ENCODE measurements at places on chromosomes 1 and 21.
A peak's percentile ranks its signal among the peaks of the same experiment; 100 is the strongest.

- peak; percentile 83 for DNase-seq
Measured at GRCh38 chr1:58089898-58090534, 456.5 kb downstream of the OMA1 start.

DNA sequence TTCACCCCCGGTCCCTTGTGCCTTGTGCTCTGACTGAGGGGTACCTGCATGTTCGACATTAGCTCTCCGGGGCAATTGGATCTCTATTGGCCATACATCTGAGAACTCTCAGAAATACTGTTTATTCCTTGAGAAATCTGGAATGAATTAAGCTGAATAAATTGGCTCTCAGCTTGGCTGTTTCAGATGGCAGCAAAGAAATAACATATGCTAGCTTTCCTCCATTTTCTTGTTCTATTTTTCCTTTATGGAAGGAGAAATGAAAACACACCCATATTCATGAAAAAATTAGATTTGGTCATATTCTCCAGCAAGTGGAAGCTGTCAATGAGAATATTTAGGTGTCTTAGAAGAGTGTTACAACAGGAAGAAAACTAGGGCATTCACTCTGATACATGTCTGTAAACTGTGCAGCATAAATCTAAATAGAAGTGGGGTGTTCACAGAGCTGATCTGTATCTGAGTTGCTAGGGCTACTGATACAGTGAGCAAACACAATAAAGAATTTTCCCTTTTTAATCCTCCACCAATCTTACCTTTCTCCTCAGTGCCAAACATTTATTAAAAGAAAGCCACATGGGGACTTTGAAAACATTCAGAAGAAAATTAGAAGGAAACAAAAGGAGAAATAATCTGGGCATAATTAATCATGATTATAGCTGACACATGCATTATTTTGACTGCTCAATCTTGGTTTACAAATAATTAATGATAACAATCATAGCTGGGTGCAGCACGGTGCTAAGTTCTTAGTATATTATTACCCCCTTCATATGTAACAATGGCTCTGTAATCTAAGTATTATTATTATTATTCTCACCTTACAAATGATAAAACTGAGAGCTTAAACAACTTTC is 671.9 kb upstream of the USP24 start:
- no peak for DNase-seq

- DNase-seq = no peak
Measured at GRCh38 chr1:92554216-92554615, 67.5 kb upstream of the GFI1 start.

- no peak for DNase-seq
Measured at GRCh38 chr1:65458730-65459396, 38.4 kb downstream of the LEPR start.

DNA sequence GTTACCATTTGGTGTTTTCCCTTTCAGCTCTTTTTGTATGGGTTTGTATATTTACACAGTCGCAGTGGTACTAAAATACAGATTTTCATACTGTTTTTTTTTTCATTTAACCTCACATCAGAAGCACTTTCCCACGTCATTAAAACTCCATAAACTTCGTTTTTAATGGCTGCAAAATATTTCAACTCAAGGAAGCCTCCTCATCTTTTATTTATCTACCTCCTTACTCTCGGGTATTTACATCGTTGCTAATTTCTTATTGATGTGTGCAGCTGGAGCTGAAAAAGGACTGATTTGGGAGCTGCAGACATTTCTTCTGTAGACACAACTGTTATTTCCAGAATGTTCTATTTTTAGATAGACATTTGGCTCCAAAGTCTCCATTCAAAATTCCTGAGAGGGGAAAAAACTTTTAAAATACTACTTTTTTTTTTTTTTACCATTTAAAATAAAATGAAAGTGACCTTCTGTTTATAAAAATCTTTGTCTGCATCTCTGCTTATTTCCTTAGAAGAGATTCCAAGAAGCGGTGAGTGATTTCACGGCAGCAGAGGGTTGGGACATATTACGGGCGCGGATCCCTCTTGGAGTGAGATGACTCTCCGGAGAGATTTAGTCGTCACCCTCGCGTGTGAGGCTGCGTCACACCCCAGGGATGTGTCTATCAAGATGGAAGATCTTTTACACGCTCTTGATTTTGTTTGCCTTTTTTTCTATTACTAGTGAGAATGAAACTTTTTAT is 10.1 kb downstream of the RUNX3 start:
- no peak for DNase-seq

DNA sequence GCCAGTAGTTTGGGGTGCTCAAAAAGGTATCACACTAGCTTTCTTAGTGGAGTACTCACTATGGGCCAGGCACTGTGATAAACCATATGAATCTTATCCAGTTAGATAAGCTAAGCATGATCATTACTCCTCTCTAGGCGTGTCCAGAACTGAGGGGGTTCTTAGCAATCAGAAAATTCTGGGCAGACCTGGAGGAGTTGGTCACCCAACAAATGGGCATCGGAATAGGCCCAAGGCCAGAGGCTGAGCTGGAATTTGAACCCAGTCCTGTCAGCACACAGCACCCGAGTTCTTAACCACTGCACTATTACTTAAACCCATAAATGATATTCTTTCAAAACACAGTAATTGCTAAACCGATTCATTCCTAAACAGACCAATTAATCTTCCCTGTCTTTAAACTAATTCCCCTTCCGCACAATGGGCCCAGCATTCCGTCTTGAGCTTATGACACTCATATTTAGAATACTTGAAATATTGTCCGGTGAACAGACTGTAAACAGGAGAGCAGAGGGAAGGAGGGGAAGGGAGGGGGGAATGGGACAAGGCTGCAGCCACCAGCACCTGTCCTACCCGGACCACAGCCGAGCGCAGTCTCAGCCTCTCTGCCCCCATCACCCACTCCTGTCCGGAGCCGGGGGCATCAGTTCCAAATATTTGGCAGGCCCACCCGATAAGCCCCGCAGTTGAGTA is 113.0 kb upstream of the GADD45A start:
- DNase-seq = no peak

DNA sequence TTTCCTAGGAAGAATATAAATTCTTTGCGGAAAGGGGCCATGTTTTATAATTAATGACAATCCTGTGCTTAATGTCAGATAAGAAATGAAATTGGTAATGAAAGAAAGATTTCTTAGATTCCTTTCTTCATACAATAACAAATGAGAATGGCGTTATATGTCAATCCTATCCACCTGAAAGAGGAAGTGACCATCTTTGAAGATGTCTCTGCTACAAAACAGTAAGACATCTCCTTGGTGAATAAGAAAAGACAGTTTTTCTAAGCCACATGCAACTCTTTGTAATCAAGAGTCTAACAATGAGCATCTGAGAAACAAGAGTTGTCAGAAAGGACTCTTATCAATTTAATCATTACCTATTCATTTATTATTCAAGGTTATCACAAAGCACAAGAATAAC is 286.0 kb downstream of the VAV3 start:
- DNase-seq = no peak

- no peak for DNase-seq
Measured at GRCh38 chr1:64209221-64209620, 5.8 kb downstream of the UBE2U start.

GRCh38 chr1:74467786-74468377 is 44.5 kb downstream of the LRRC53 start:
- no peak for DNase-seq

- DNase-seq = peak; percentile 97
Measured at GRCh38 chr1:154183046-154183915, 8.6 kb downstream of the TPM3 start.

GRCh38 chr1:156055281-156056048 is 883 bp downstream of the LAMTOR2 start:
- DNase-seq = no peak

DNA sequence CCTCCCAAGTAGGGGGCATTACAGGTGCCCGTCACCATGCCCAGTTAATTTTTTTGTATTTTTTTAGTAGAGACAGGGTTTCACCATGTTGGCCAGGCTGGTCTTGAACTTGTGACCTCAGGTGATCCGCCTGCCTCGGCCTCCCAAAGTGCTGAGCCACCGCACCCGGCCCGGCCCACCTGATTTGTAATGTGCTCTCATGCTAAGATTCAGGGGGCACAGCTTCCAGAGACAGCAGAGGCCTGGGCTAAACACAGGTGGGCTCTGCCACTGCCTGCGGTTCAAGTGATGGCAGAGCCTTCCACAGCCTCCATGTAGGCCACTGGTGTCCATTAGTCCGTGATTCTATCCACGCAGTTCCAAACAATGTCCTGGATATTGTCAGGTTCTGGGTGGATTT is 98.4 kb downstream of the PDE9A start:
- no peak for DNase-seq

- peak; percentile 62 for DNase-seq
Measured at GRCh38 chr21:41361053-41361785, 608 bp upstream of the MX2 start.

GRCh38 chr1:155319536-155319935 is 1.2 kb upstream of the RUSC1 start:
- DNase-seq = no peak

DNA sequence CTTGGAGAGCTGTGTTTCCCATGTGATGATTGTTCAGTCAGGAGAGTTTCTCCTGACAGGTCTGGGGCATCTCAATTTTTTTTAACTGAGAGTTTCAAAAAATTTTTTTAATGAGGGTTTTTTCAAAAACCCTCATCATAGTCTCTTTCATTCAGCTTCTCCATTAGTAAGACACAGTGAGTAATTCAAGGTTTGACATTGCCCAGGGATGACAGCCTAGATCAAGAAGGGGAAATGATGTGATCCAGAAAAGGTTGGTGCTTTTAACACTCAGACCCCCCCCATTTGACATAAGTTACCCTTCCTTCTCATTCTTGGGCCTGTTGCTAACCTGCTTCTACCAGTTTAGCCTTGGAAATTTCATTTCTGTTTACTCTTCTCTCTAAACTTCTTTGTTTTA is 189.4 kb upstream of the HOOK1 start:
- no peak for DNase-seq

GRCh38 chr1:236015539-236015938 is 49.4 kb downstream of the NID1 start:
- DNase-seq = no peak

- DNase-seq = no peak
Measured at GRCh38 chr1:96808191-96808590, 86.6 kb downstream of the PTBP2 start.

- no peak for DNase-seq
Measured at GRCh38 chr1:228037401-228038386, 30.9 kb downstream of the WNT3A start.

DNA sequence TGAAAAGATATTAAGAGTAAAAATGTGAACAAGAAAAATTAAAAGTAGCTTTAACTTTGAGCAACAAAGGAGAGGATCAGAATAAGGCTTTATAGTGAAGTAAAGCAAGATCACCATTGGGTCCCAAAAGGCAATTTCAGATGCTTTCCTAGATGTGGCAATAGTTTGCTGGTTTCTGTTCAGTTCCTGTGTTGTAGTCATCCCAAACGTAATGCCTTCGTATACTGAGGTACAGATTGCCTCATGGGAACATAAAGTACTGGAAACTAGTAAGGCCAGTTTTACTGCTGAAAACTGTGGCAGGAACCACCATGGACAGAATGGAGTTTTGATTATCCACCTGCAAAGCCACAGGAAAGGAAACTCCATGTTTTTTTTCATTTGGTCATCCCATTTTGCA is 283.5 kb upstream of the SGIP1 start:
- no peak for DNase-seq

GRCh38 chr1:108557296-108557695 is 2.6 kb upstream of the EEIG2 start:
- no peak for DNase-seq

DNA sequence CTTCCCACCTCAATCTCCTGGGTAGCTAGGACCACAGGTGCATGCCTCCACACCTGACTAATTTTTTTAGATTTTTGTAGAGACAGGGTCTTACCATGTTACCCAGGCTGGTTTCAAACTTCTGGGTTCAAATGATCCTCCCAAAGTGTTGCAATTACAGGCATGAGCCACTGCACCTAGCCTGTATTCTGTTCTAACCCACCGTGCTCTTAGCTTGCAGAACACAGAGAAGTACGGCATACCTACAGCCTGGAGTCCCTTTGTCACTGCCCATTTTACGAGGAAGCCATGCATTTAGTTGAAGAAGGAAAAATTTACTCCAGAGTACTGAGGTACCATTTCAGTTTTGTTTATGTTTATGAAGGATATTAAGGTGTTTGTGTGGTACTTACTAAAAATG is 29.7 kb upstream of the NEXN start:
- no peak for DNase-seq

- DNase-seq = no peak
Measured at GRCh38 chr1:180854456-180854855, 58.2 kb upstream of the KIAA1614 start.

- no peak for DNase-seq
Measured at GRCh38 chr1:186535388-186536133, 74.6 kb upstream of the PDC start.

- no peak for DNase-seq
Measured at GRCh38 chr1:169013821-169014220, 92.7 kb upstream of the ATP1B1 start.

- no peak for DNase-seq
Measured at GRCh38 chr1:68338081-68338480, 105.8 kb upstream of the WLS start.

DNA sequence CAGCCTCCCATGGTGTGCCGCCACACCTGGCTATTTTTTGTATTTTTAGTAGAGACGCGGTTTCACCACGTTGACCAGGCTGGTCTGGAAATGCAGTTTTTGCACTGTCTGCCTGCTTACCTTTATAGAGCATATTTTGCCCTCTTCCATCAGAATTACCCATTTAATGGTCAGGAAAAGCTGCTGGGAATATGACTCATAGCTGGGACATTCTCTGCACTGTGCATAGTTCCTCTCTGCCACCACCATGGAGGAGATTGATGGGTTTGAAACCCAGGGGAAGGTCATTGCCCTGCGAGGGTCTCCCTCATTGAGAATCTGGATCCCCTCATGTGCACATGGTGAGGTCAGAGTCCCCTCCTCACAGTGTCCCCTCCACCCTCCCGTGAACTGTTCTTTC is 32.1 kb downstream of the MX1 start:
- DNase-seq = no peak

DNA sequence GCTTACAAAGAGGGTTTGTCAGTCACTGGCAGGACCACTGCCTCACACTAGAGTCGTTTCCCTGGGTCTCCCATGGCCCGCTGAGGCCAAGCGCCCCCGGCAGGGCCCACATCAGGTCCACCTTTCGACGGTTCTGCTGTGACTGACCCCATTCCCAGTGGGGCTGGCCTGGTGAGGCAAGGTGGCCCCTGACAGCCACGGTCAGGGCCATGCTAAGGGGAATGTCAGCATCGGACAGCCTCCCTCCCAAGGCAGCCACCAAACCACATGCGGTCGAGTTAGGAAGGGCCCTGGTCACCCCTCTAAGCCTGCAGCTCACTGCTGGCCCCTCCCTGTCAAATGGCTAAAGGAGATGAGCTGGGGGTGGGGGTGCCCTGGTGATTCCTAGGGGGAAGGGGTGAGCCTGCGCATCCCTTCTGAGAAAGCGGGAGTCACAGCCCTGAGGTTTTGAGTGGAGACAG is 2.9 kb upstream of the KIF17 start:
- no peak for DNase-seq
